ENCODE measurements at places on chromosomes 16 and 17. TPM values are rescaled to one million over a fixed set of nuclear protein-coding genes. Genes with fewer than 3 reads are reported as not detected.

GRCh38 chr16:12350945-12351344 is 374.4 kb downstream of the SNX29 start:
- no peaks in the 10 kb centered on the region for H3K4me1 ChIP-seq
- H3K27ac ChIP-seq: no peak overlapping the region
- peaks cover under 1% of the 10 kb centered on the region for H3K36me3 ChIP-seq

DNA sequence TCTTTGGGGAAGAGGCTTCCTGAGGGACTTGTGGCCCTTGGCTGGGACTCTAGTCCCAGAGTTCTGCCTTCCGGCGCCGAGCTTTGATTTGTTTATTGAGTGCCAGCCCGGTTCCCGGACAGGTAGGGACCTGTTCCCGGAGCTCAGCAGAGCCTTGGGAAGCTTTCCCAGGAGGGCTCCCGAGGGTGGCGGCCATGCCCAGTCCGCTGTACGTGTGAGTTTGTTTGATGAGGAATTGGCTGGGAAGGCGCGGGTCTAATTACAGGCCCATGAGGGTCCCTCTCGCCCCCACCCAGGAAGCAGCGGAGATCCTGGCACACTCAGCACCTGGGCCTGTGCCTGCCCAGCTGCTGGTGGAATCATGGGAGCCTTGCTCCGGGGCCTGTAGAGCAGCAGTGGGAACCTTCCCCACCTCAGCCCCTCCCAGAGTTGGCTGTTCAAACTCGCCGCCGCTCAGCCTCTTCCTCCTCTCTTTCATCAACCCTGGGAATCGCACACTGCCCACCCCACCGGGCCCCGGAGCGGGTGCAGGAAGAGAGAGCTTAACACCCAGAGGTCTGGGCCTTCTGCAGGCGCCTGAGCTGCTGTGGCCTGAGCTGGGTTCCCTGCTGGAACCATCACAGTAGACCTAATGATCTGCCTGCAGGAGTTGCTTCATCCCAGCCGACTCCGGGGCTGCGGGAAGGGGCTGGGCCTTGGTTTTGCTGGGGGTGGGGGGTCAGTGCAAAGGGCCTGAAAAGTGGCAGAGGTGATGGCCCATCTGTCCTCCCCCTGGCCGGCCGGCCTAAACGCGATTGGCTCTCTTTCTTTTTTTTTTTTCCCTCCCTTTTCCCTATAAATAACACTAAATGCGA is 313.7 kb downstream of the SEC14L1 start:
- H3K36me3 ChIP-seq: no peaks in the 10 kb centered on the region
- peaks cover 89% of the 10 kb centered on the region for H3K4me1 ChIP-seq
- H3K27me3 ChIP-seq: no peaks in the 10 kb centered on the region
- H3K4me3 ChIP-seq: no peak overlapping the region

DNA sequence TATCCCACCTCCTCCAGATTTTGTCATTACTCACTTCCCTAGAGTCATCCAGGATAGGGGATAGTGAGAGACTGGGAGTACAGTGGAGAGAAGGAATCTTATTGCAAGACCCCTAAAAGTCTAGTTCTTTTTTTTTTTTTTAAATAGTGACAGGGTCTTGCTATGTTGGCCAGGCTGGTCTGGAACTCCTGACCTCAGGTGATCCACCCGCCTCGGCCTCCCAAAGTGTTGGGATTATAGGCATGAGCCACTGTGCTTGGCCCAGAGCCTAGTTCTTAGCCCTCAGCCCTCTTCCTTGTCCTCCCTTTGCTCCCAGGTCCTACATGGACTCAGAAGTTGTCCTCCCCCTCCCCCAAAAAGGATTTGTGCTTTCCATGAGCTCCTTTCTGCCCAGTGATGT is 2.7 kb upstream of the CHRNB1 start:
- DNase-seq: no peak
- H3K27me3 ChIP-seq: no peaks in the 10 kb centered on the region
- no peaks in the 10 kb centered on the region for H3K36me3 ChIP-seq
- H3K4me3 ChIP-seq: no peak overlapping the region
- H3K4me1 ChIP-seq: peaks cover 43% of the 10 kb centered on the region

GRCh38 chr16:69579783-69580481 is 14.2 kb downstream of the NFAT5 start:
- H3K4me1 ChIP-seq: peaks cover 5% of the 10 kb centered on the region
- H3K36me3 ChIP-seq: no peaks in the 10 kb centered on the region
- no peak overlapping the region for H3K4me3 ChIP-seq
- DNase-seq: no peak
- no peak overlapping the region for H3K27ac ChIP-seq

PTGES3L gene
- total RNA-seq: not detected

TMEM235 gene
- not detected for total RNA-seq

Data from tibial nerve (tissue), 4 donors.